Natural killer cell treated with Interleukin-12 subunit alpha and Interleukin-12 subunit beta and Interleukin-15 and Interleukin-18, amount 100 ng/mL, for 72 hours (primary cell): ENCODE measurements at places on chromosomes 2 and 18. TPM values are rescaled to one million over a fixed set of nuclear protein-coding genes. Genes with fewer than 3 reads are reported as not detected.

The PLGLB1 gene
- total RNA-seq: 2.4 TPM

The CHN1 gene
- total RNA-seq: 4.1 TPM

The RABL2A gene
- total RNA-seq: 9.5 TPM

The PKP4 gene
- total RNA-seq: 16.9 TPM

The ZNF892 gene
- total RNA-seq: 4.1 TPM

The FMNL2 gene
- total RNA-seq: 0.70 TPM

The CHPF gene
- 52.4 TPM for total RNA-seq

The SIX3 gene
- not detected for total RNA-seq

The PARD6G gene
- not detected for total RNA-seq

The IL37 gene
- total RNA-seq: not detected

The RGPD5 gene
- 20.5 TPM for total RNA-seq

The NEUROD1 gene
- not detected for total RNA-seq

GRCh38 chr2:230205721-230206120, 14.1 kb downstream of the SP110 start:
- peaks cover 32% of the 10 kb centered on the region for H3K36me3 ChIP-seq
- H3K27me3 ChIP-seq: no peaks in the 10 kb centered on the region
- H3K4me1 ChIP-seq: peaks cover 19% of the 10 kb centered on the region
- H3K27ac ChIP-seq: peak overlapping the region; percentile 14

DNA sequence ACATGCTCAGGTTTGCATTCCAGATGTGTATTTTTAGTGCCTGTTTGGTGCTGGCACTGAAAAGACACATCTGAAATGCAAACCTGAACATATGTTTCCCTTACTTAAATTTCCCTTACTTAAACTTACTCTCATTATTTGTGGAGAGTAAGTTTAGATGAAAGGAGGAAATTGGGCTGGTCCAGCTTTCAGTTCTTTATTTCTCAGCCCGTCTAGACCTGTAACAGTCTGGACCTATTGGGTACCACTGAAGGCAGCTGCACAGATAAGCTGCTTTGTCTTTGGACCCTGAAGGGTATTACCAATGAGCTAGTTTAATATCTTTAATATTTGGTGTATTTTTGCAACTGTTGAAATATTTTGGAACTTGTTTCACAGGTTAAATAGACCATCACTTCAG, 17.0 kb upstream of the DSG3 start:
- H3K27me3 ChIP-seq: no peaks in the 10 kb centered on the region
- DNase-seq: no peak
- H3K36me3 ChIP-seq: no peaks in the 10 kb centered on the region
- no peak overlapping the region for H3K4me3 ChIP-seq
- H3K27ac ChIP-seq: no peak overlapping the region
- no peaks in the 10 kb centered on the region for H3K4me1 ChIP-seq

- H3K4me3 ChIP-seq: no peak overlapping the region
- DNase-seq: no peak
- peaks cover 49% of the 10 kb centered on the region for H3K27me3 ChIP-seq
These were observed 18.5 kb downstream of the ZBTB7C start for GRCh38 chr18:48390641-48391040.

DNA sequence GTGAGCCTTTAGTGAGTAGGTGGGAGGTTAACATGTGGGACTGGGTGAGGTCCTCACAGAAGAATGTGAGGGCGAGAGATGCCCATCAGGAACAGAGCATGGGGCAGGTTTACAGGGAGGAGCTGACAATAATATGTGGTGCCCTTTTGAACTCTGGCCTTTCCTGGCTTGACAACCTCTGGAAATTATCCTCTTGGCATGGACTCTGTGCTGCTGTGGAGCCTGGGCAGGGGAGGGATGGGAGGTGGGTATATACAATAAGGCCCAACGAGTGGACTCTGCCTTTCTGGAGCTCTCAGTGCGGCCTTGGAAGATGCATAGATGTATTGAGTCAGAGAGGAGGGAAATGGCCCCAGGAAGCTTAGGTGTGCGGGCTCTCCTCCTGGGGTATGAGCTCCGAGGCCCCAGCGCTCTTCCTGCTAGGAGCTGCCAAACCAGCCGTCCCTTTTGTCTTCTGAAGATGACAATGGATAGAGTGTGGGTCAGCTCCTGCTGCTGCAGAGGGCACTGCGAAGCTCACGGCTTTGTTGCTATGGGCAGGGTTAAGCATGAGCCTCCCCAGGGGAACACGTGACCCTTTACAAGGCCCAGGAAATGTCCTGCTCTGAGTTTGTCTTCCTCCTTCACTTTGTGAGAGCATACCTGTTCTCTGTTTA, 8.7 kb upstream of the PSD4 start:
- no peak for DNase-seq
- no peaks in the 10 kb centered on the region for H3K36me3 ChIP-seq
- H3K27me3 ChIP-seq: peaks cover 3% of the 10 kb centered on the region
- peaks cover 20% of the 10 kb centered on the region for H3K4me1 ChIP-seq

- no peak overlapping the region for H3K27ac ChIP-seq
- no peaks in the 10 kb centered on the region for H3K36me3 ChIP-seq
- no peak overlapping the region for H3K4me3 ChIP-seq
- no peak for DNase-seq
- peaks cover 35% of the 10 kb centered on the region for H3K4me1 ChIP-seq
These were observed 17.6 kb downstream of the ADAM17 start for GRCh38 chr2:9538000-9538507.

DNA sequence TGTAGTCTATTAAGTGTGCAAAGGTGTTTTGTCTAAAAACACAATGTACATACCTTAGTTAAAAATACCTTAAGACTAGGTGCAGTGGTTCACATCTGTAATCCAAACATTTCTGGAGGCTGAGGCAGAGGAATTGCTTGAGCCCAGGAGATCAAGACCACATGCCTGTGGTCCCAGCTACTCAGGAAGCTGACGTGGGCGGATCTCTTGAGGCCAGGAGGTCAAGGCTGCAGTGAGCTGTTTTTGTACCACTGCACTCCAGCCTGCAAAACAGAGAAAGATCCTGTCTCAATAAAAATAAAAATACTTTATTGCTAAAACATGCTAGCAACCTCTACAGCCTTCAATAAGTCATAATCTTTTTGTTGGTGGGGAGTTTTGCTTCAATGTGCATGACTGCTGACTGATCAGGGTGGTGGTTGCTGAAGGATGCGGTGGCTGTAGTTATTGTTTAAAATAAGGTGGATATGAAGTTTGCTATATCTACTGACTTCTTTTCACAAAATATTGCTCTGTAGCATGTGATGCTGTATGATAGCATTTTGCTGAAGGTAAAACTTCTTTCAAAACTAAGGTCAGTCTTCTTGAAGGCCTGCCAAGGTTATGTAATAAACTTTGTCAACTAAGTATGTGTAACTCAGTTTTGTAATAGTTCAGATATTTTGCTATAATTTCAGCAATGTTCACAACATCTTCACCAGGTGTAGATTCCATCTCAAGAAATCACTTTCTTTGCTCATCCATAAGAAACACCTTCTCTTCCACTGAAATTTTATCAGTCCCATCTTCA, 1238.0 kb upstream of the NRXN1 start:
- no peaks in the 10 kb centered on the region for H3K4me1 ChIP-seq
- H3K27me3 ChIP-seq: no peaks in the 10 kb centered on the region
- H3K4me3 ChIP-seq: no peak overlapping the region
- no peak overlapping the region for H3K27ac ChIP-seq
- DNase-seq: no peak
- H3K36me3 ChIP-seq: peaks cover 24% of the 10 kb centered on the region

GRCh38 chr18:6315517-6316331, 99.0 kb downstream of the L3MBTL4 start:
- peaks cover 5% of the 10 kb centered on the region for H3K36me3 ChIP-seq
- H3K27me3 ChIP-seq: no peaks in the 10 kb centered on the region
- peaks cover 14% of the 10 kb centered on the region for H3K4me1 ChIP-seq
- no peak for DNase-seq
- no peak overlapping the region for H3K27ac ChIP-seq

GRCh38 chr18:32328379-32328778, 138.5 kb downstream of the MEP1B start:
- no peak overlapping the region for H3K4me3 ChIP-seq
- H3K36me3 ChIP-seq: no peaks in the 10 kb centered on the region
- H3K27me3 ChIP-seq: peaks cover 2% of the 10 kb centered on the region
- H3K27ac ChIP-seq: no peak overlapping the region

DNA sequence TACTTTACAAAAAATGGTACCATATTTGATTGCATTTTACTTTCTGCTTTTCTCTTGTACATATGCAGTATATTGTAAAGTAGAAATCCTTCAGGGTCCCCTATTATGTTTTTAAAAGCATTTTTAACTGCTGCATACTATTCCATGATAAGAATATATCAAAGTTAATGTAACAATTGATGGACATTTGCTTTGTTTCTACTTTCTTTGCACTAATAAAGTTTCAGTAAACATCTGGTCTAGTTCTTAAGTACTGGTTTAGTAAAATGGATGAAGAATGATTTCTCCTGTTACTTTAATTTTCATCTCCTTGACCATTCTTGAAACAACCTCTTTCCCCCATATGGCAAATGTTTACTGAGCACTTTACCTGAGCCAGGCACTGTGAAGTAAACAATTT, 1.7 kb downstream of the MRPS9 start:
- H3K27ac ChIP-seq: peak overlapping the region; percentile 16
- H3K36me3 ChIP-seq: no peaks in the 10 kb centered on the region
- peak overlapping the region; percentile 97 for H3K4me3 ChIP-seq

- no peak overlapping the region for H3K27ac ChIP-seq
- peaks cover 48% of the 10 kb centered on the region for H3K27me3 ChIP-seq
- H3K4me3 ChIP-seq: no peak overlapping the region
- DNase-seq: no peak
- no peaks in the 10 kb centered on the region for H3K4me1 ChIP-seq
These were observed 79.9 kb downstream of the MYO5B start for GRCh38 chr18:50115095-50115494.

DNA sequence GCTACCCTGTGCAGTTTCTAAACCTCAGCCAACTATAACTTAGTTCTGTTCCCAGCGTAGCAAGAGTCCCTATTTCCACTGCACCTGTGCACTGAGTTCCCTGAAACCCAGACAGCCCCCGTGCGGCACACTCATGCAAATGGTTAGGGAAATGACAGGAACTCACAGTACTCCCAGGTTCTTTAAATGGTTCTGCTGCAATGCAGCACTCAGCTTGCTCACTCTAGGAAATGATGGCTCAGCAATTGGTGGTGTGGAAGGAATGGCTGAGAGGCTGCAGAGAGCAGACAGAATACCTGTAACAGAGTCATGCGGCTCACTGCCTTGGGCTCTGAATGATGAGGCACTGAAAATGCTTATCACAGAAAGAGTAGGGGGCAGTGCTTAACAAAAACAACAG, 143.0 kb downstream of the RAD51AP2 start:
- H3K36me3 ChIP-seq: no peaks in the 10 kb centered on the region
- DNase-seq: no peak
- H3K4me3 ChIP-seq: no peak overlapping the region
- no peak overlapping the region for H3K27ac ChIP-seq
- no peaks in the 10 kb centered on the region for H3K27me3 ChIP-seq

GRCh38 chr2:8841932-8842331, 4.5 kb upstream of the KIDINS220 start:
- no peak for DNase-seq
- H3K4me1 ChIP-seq: no peaks in the 10 kb centered on the region
- no peak overlapping the region for H3K27ac ChIP-seq

DNA sequence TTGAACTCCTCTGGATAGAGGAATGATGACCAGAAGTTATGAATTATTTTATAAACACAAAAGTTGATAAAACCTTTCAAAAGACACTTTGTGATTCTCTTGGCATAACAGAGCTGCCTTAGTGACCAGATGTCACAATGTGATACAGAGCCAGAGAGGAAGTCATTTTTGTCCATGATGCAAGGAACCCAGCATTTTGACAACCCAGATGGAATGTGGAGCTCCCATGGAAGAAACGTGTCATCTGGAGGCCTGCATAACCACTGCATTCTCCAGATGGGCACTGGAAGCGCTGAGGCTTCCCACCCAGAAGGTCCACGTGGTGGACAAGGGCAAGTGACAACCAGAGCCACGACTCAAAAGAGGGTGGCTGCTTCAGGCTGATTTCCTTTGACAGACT, 30.1 kb downstream of the HRH4 start:
- H3K36me3 ChIP-seq: no peaks in the 10 kb centered on the region
- no peak for DNase-seq
- H3K27ac ChIP-seq: no peak overlapping the region
- no peak overlapping the region for H3K4me3 ChIP-seq
- peaks cover 51% of the 10 kb centered on the region for H3K4me1 ChIP-seq

DNA sequence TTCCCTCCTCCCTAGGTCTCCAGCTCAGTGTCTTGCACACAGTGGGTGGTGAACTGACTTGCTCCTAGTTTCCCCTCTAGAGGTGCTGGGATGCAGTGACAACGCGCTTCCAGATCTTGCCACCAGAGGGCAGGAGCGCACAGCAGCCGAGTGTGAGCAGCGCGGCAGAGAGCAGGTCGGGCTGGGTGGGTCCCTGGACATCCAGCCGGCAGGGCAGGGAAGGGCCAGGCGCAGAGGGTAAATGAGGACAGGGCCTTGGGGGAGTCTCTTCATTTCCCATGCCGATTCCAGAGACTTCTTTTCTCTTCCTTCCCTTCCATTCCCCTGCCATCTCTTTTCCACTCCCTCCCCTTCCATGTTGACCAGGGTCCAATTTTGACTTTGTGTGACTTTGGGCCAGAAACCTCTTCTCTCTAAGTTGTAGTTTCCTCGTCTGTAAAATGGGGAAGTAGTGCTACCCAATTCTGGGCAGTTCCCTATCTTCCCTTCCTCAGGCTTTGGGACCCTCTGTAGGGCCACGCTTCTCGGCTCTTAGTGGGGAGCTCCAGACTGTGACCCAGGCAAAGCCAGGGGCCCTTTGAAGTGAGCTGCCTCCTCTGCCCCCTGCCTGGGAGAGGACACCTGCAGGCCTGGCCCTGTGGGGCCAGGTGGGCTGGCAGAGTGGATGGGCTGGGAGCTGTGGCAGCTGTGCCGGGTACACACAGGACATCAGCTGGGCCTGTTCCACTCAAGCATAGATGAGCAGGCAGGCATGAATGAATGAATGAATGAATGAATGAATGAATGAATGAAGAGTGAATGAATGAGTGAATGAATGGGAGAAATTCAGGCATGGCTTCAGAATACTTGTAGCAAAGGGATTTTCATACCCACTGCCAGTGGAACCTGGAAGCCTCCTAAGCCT, 43.3 kb upstream of the TAF1B start:
- peak; percentile 84 for DNase-seq
- peaks cover 26% of the 10 kb centered on the region for H3K4me1 ChIP-seq
- no peaks in the 10 kb centered on the region for H3K27me3 ChIP-seq
- H3K4me3 ChIP-seq: peak overlapping the region; percentile 87
